COR-L47 (cell line): ENCODE measurements at places on chromosomes 13 and 19.

DNA sequence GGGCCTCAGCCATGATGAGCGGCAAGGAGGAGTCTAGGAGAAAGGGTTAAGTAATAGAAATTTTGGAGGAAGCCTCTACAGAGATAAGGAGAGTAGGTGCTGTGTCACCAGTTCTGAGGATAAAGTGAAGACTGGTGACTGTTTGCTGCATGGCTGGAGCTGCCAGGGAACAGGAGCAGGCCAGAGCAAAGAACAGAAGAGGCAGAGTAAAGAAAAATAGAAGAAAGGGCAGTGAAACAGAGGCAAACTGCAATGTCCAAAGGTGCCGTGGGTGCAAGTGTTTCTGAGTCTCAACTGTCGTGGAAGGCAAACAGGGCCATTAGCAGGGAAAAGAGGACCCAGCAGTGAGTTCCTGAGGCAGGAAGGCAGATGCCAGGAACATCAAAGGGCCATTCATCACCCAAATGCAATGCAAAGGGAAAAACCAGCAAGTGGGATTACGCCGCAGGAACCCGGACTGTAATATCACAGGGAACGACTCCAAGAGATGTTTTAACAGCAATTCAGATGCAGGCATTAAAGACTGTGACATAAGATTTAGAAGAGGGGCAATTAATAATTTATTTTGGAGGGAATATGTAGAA, 318.3 kb downstream of the FOXO1 start:
- no peak for DNase-seq

DNA sequence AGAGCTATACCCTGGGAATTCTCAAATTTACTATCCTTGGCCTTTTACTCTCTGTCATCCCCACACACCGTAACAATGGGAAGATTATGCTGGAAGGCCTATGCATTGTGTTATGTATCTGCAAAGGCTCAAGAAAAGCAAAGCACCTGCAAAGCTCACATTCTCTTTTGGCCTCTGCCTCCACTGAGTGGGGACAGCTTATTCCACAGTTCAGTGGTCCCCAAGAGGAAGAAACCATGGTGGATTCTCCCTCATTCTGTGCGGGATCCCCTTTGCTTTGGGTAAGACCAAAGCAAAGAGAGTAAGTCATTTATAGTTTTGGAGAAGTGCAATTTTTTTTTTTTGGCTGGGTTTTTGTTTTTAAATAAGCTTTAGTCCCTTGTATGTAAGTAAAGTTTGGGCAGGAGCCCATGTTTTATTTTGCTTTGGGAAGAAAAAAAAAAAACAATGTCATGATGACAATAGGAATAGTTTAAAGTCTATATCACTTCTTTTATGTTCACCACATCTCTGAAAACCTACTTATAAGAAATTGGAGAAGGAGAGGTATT, 530.6 kb downstream of the FGF9 start:
- DNase-seq, result no peak

DNA sequence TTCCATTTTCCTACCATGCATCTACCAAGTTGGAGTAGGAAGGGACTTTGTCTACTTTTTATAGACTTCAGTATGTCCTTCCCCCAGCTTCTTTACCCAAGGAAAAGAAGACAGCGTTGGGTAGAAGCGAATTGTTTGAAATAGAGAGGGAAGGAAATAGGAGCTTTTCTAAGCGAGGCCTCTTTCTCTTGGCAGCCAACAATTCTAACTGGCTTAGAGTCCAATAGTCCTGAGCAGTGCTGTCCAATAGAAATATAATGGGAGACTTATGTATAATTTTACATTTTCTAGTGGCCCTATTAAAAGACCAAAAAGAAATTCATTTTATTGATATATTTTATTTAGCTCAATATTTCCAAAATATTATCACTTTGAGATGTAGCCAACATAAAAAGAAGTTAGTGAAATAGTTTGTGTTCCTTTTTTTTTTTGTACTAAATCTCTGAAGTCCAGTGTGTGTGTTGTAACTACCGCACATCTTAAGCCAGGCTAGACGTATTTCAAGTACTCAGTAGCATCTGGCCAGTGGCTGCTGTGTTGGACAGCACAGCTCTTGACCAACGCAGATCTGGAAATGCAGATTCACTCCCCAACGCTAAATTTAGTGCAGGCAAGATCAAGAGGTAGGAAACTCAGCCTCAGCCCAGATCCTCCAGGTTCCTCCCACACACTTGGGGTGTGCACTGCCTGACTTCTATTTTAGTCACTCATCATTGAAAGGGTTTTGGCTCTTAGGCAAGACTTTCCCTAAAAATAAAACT, 179.2 kb downstream of the SHISA2 start:
- no peak for DNase-seq

DNA sequence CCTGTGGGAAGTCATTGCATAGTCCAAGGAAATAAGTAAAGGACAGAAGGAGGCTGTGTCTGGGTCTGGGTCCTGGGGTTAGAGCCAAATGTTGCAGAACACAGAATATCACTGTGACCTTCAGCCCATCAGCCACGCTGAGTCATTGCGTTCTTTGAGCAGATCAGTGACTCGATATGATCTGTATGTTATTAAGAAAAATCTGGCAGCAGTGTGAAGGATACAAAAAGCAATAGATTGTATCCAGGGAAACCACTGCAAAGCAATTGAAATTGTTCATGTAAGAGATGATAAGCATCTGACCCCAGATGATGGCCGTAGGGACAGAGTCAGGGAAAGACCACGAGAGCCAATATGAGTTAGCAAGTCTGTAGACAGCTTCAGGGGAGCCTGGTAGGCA, 1575.1 kb upstream of the SLC10A2 start:
- no peak for DNase-seq
